ENCODE measurements at places on chromosomes 12 and 14.

- H3K4me3 ChIP-seq, result no peak overlapping the region
- no peaks in the 10 kb centered on the region for H3K4me1 ChIP-seq
- no peak overlapping the region for H3K27ac ChIP-seq
- DNase-seq, result no peak
- no peaks in the 10 kb centered on the region for H3K36me3 ChIP-seq
- H3K27me3 ChIP-seq, result no peaks in the 10 kb centered on the region
Measured at GRCh38 chr12:124661341-124661740, 93.9 kb upstream of the NCOR2 start.

GRCh38 chr12:107079172-107080011 is 14.0 kb downstream of the CRY1 start:
- no peaks in the 10 kb centered on the region for H3K36me3 ChIP-seq
- H3K27me3 ChIP-seq, result no peaks in the 10 kb centered on the region
- H3K4me3 ChIP-seq, result no peak overlapping the region
- no peak for DNase-seq

GRCh38 chr12:96218989-96219678 is 25.0 kb downstream of the ELK3 start:
- DNase-seq, result no peak
- H3K36me3 ChIP-seq, result peaks cover 6% of the 10 kb centered on the region
- peak overlapping the region; percentile 35 for H3K4me3 ChIP-seq
- peaks cover 97% of the 10 kb centered on the region for H3K4me1 ChIP-seq

- H3K4me3 ChIP-seq, result no peak overlapping the region
- DNase-seq, result no peak
- H3K36me3 ChIP-seq, result no peaks in the 10 kb centered on the region
- no peaks in the 10 kb centered on the region for H3K27me3 ChIP-seq
- no peaks in the 10 kb centered on the region for H3K4me1 ChIP-seq
- no peak overlapping the region for H3K27ac ChIP-seq
Measured at GRCh38 chr12:108017472-108018057, 111.5 kb upstream of the WSCD2 start.

GRCh38 chr12:42525444-42525843 is 64.1 kb downstream of the PRICKLE1 start:
- H3K27ac ChIP-seq, result no peak overlapping the region
- DNase-seq, result no peak
- H3K27me3 ChIP-seq, result no peaks in the 10 kb centered on the region

DNA sequence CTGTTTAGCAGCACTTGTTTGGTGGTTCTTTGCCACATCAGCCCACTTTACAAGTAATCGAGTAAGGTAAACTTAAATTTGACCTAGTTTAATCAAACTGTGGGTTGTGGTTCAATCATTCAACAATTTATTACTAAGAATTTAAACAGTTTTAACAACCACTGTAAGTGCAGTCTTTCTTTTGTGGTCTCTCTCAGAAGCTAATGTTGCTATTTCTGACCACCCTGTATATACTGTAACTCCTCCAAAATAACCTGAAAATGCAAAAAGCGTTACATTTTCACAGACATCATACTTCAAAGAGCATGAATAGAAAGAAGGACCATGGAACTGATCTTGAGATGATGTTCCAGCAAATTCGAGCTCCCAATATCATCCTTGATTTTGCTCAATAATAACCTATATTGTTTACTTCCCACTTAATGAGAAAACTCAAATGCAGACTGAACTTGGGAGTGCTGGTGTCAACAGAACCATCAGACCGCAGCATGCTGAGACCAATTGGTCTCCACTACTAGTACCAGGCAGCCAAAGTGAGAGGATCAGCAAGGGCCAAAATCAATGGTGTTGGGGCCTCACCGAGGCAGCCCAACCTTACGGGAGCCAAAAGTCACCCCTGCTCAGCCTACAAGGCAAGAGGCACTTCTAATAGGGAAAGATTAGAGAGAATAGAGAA is 22.1 kb downstream of the IFNG-AS1 start:
- H3K27me3 ChIP-seq, result no peaks in the 10 kb centered on the region
- H3K4me1 ChIP-seq, result no peaks in the 10 kb centered on the region
- DNase-seq, result no peak
- H3K36me3 ChIP-seq, result no peaks in the 10 kb centered on the region

DNA sequence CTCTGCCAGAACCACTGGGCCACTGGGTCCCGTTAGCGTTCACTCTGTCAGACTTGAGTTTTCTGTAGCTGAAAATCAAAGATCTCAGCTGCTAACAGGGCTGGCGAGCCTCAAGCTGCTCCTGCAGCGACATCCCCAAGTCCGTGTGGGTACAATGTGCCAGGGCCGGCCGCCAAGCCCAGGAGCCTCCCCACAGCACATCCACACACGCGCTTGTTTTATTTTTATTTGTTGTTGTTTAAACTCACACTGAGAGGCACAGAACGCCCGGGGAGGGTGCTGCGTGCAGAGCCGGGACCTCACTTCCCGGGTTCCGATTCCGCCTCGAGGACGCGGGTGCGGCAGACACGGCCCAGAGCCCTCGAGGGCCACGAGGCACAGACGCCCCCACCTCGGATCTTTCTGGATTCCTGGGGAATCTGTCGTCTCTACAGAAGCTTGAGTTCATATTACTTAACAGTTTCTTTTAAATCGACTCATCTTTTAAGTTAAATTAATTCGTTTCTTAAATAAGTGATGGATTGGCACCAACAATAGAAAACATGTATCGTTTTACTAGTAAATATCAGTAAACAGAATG is 9.3 kb downstream of the GALNT9 start:
- H3K4me1 ChIP-seq, result no peaks in the 10 kb centered on the region
- DNase-seq, result no peak
- H3K27me3 ChIP-seq, result no peaks in the 10 kb centered on the region
- H3K27ac ChIP-seq, result no peak overlapping the region
- no peak overlapping the region for H3K4me3 ChIP-seq
- no peaks in the 10 kb centered on the region for H3K36me3 ChIP-seq

DNA sequence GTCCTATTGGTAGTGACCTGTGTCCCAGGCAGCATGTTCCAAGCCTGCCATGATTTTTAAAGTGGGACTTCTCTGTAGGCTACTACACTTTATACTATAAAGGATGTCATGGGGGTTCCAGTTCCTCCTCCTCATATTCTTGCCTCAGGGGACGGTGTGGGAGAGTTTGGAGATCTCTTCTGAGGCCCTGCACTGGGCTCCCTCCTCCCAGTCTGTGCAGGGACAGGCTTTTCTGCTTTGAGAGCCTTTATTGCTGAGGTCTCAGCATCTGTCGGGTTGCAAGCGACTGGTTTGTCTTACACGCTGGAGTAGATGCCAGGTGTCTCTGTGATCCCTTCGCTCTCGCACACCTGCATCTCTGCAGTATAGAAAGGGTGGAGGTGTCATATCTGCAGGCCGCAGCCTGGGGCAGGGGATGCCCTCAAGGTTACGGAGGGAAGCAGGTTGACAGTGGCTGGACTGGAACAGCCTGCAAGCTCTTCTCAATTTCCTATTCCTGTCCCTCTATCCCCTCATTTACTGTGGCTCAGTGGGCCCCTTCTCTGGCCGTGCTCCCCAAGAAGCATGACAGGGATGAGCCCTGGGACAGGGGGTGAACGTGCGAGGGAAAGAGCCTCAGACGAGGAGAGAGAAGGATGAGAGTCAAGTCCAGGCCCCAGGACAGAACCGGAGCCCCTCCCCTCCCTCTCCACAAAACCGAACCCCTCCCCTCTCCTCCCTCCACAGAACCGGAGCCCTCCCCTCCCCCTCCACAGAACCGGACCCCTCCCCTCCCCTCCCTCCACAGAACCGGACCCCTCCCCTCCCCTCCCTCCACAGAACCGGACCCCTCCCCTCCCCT is 51.3 kb downstream of the SLC6A12 start:
- H3K4me3 ChIP-seq, result no peak overlapping the region
- H3K27ac ChIP-seq, result no peak overlapping the region
- H3K27me3 ChIP-seq, result no peaks in the 10 kb centered on the region
- H3K36me3 ChIP-seq, result no peaks in the 10 kb centered on the region
- peaks cover 1% of the 10 kb centered on the region for H3K4me1 ChIP-seq

- peaks cover 46% of the 10 kb centered on the region for H3K36me3 ChIP-seq
- peak overlapping the region; percentile 32 for H3K4me3 ChIP-seq
- peak overlapping the region; percentile 65 for H3K27ac ChIP-seq
Measured at GRCh38 chr12:113955109-113955970, 10.8 kb downstream of the RBM19 start.

GRCh38 chr14:104931771-104932675 is 7.3 kb downstream of the PLD4 start:
- H3K27me3 ChIP-seq, result no peaks in the 10 kb centered on the region
- H3K27ac ChIP-seq, result no peak overlapping the region
- peak overlapping the region; percentile 66 for H3K4me3 ChIP-seq
- no peaks in the 10 kb centered on the region for H3K36me3 ChIP-seq
- no peak for DNase-seq

GRCh38 chr12:5434647-5435560 is 3.0 kb downstream of the NTF3 start:
- H3K4me1 ChIP-seq, result peaks cover 91% of the 10 kb centered on the region
- H3K4me3 ChIP-seq, result peak overlapping the region; percentile 59
- no peak for DNase-seq
- no peak overlapping the region for H3K27ac ChIP-seq
- no peaks in the 10 kb centered on the region for H3K27me3 ChIP-seq
- H3K36me3 ChIP-seq, result no peaks in the 10 kb centered on the region

GRCh38 chr12:94571556-94571955 is 78.8 kb downstream of the TMCC3 start:
- H3K4me1 ChIP-seq, result no peaks in the 10 kb centered on the region
- DNase-seq, result no peak
- no peaks in the 10 kb centered on the region for H3K27me3 ChIP-seq
- H3K4me3 ChIP-seq, result no peak overlapping the region

DNA sequence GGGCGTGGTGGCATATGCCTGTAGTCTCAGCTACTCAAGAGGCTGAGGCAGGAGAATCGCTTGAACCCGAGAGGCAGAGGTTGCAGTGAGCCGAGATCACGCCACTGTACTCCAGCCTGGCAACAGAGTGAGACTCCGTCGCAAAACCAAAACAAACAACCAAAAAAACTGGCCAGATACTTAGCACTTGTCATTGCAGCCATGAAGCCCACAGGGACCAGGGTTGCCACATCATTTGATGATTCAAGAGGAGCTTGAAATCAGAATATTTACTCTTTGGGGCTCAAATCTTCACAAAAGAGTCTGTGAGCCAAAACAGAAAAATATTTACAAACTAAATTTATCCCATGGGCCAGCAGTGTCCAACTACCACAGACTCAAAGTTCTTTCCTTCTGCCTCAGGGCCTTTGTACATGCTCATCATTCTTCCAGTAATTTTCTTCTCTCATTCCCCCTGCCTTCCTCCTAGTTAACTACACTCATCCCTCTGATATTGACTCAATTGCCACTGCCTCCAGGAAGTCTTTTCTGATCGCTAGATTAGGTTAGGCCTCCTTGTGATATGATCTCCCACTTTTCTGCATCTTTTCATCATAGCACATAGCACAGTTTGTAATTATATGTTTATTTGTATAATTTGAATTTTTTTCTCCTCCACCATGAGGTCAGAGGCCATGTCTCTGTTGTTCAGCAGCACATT is 130.8 kb upstream of the PLEKHG7 start:
- H3K27ac ChIP-seq, result no peak overlapping the region
- H3K36me3 ChIP-seq, result no peaks in the 10 kb centered on the region
- H3K4me1 ChIP-seq, result peaks cover 21% of the 10 kb centered on the region
- H3K4me3 ChIP-seq, result no peak overlapping the region

DNA sequence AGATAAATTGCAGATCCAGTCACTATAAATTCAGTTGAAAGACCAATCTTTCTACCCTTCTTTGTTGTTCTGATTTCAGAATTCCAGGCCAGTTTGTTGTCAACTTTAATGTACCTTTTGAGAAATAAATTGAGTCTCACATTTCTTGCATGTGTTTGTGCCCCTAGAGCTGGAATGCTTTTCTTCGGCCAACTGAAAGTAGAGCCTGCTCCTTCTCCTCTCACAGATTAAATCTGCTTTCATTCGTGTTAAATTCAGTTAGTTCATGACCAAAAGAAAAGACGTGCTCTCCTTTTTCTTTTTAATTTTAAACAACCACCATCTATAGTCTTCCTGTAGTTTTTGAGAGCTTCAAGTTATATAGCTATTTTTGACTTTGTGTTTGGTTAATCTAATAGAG is 22.9 kb downstream of the SOCS2 start:
- DNase-seq, result no peak
- peaks cover 3% of the 10 kb centered on the region for H3K4me1 ChIP-seq
- H3K36me3 ChIP-seq, result no peaks in the 10 kb centered on the region
- H3K27ac ChIP-seq, result peak overlapping the region; percentile 85
- H3K4me3 ChIP-seq, result peak overlapping the region; percentile 29

- no peaks in the 10 kb centered on the region for H3K4me1 ChIP-seq
- H3K4me3 ChIP-seq, result no peak overlapping the region
- no peak overlapping the region for H3K27ac ChIP-seq
- H3K36me3 ChIP-seq, result no peaks in the 10 kb centered on the region
- no peak for DNase-seq
- no peaks in the 10 kb centered on the region for H3K27me3 ChIP-seq
Measured at GRCh38 chr14:28656704-28657255, 109.8 kb upstream of the FOXG1 start.

DNA sequence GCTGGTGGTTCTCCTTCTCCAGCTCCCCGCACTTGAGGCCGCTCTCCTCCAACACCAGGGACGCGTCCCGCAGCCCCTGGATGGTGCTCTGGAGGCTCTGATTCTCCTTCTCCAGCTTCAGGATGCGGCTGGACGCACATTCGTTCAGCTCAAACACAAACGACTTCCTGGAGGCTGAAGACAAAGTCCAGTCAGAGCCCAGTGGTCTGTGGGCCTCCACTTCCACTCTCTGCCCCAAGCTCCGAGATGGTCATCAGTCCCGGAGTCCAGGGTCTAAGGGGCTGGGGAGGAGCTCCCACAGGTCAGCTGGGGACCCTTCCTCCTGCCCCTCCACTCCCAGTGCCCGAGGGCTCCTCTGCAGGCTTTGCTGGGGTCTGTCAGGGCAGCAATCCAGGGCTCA is 76.6 kb upstream of the GPR68 start:
- no peaks in the 10 kb centered on the region for H3K27me3 ChIP-seq
- DNase-seq, result no peak
- H3K4me3 ChIP-seq, result no peak overlapping the region
- no peak overlapping the region for H3K27ac ChIP-seq
- H3K4me1 ChIP-seq, result peaks cover 14% of the 10 kb centered on the region

GRCh38 chr12:41521872-41522379 is 333.8 kb downstream of the PDZRN4 start:
- peak overlapping the region; percentile 2 for H3K4me3 ChIP-seq
- no peak overlapping the region for H3K27ac ChIP-seq
- DNase-seq, result no peak

DNA sequence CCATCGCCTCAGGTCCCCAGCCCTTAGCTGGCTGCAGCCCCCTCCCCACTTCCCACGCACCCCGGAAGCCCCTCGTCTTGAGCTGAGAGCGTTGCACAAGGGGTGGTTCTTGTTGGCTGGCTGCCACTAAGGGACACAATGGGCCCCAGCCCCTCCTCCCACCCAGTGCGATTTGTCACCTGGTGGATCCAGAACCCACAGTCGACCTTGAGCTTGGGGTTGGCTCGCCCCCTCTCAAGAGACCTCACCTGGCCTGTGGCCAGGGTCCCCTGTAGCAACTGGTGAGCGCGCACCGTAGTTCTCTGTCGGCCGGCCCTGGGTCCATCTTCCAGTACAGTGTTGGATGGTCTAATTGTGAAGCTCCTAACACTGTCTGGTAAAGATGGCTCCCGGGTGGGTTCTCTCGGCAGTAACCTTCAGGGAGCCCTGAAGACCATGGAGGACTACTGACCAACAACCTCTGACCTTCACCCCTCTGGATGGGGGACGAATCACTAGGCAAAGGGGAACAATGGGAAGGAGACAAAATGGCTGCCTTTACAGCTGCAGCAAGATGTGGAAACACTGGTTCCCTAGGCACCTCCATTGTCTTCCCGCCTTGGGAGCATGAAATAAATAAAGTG is 6.6 kb downstream of the PHB2 start:
- H3K4me1 ChIP-seq, result peaks cover 28% of the 10 kb centered on the region
- H3K27me3 ChIP-seq, result no peaks in the 10 kb centered on the region
- DNase-seq, result no peak

Data from esophagus squamous epithelium (tissue), 5 donors.